ENCODE measurements at places on chromosomes 2 and 18.

DNA sequence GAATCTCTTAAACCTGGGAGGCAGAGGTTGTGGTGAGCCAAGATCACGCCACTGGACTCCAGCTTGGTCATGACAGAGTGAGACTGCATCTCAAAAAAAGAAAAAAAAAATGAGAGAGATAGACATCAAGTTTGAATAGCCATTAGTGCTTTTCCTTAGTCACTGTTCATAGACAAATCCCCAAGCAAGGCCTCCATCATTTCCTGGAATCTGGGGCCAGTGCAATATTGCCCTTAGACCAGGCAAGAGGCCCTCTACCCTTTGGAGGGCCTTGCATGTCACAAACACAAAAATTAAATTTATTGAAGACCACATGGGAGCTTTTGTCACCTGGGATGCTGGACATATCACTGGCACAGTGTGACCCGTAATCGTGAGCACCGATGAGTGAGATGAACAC lies 141.5 kb downstream of the B3GNT2 start:
- no peak for DNase-seq

DNA sequence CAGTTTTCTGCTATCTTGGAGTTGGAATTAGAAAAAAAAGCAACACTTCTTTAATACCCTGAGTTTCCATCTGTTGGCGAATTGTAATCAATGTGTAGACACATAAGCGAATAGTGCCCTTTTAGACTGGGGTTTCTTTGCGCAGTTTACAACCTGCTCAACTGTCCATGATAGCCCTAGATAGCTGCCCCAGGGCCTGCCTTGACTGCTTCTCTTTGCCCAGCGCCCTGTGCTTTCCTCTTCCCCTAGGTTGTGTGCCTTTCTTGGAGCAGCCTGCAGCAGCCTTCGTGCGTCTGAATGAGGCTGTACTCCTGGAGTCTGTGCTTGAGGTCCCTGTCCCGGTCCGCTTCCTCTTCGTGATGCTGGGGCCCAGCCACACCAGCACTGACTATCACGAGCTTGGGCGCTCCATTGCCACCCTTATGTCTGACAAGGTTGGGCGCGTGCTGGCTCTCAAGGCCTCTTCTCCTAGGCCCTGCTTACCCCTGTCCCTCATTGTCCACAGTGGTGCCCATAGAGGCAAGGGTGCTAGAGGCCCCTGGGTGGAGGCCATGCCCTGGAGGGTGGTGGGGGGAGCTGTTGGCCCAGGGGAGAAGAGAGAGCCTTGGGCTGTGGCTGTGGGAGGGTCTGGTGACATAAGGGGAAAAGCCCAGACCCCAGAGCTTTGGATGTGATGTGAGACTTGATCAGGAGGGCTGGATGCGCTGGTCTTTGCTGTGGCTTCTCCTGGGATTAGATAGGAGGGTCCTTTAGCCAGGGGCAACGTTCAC lies 6.9 kb downstream of the SLC4A3 start:
- no peak for DNase-seq

GRCh38 chr2:39008665-39009064 lies 112.2 kb downstream of the SOS1 start:
- no peak for DNase-seq

- DNase-seq = no peak
Measured at GRCh38 chr2:203237346-203238238, 1.2 kb upstream of the CYP20A1 start.

DNA sequence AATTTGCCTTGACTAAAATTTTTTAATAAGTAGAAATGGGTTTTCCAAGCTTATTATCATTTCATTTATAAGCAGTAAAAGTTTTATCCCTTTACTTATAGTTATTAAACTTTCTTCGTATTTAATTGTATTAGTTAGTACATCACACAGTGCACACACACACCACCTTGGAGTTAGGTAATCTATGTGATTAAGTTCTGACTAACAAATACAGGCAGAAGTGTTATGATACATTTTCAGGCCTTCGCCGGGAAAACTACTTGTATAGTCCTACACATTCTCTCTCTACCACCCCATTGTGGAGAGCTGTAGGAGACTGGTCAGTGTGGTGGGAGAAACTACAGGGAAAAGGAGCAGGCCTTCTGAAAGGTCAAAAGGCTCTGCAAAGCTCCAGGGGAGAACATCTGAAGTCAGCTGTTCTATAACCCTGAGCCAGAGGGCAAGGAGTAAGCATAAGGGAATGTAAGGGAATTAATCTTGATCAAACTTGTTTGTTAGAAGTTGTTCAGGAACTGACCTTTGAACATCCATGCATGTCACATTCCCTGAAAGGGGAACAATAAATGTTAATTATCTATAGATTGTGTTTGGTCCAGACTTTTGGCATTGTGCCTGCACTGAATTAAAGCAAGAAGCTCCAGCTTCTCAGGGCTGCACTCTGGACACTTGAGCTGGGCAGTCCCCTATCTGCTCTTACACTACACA lies 231.7 kb downstream of the FSIP2 start:
- DNase-seq = no peak

DNA sequence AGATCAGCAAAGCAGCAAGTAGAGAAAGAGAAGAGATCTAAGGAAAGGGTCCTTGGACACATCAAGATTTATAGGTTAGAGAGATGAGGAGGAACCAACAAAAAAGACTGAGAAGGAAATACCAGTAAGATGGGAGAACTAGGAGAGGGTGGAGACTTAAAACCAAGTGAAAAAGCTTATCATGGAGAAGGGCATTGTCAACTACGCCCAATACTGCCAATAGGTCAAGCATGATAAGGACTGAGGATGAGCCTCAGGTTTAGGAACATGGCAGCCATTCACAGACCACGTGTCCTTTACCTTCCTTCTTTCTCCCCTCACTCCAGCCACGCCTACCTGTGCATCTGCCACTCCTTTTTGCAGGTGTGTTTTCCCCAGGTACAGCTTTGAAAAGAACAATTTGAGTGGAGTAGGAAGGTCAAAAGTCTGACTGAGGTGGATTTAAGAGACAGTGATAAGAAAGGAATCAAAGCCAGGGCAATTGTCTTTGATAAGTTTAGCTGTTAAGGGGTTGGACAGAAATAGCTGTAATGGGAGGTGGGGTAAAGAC lies 238.7 kb downstream of the STK39 start:
- no peak for DNase-seq

- no peak for DNase-seq
Measured at GRCh38 chr2:59879700-59880131, 673.7 kb downstream of the BCL11A start.

GRCh38 chr2:26562811-26563645 lies 78.1 kb downstream of the CIB4 start:
- DNase-seq = no peak

DNA sequence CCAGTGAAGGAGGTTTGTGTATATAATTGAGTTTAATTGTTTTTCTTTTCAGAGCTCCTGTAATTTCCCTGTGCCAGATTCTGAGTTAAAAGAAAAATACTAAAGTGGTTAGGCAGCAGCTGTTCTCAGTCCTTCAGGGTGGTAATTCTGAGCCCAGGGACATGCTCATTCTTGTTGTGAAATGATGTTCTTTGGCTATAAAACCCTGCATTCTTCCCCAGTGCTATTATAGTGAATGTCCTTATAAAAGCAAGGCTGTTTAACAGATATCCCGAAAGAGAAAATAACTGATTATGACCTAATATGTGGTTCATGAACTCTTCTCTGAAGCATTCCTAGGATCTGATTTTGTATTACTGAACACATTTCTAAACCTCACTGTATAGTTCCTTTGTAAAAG lies 34.0 kb downstream of the ADAM23 start:
- DNase-seq = no peak

GRCh38 chr2:106700616-106701015 lies 185.4 kb downstream of the ST6GAL2 start:
- DNase-seq = no peak

DNA sequence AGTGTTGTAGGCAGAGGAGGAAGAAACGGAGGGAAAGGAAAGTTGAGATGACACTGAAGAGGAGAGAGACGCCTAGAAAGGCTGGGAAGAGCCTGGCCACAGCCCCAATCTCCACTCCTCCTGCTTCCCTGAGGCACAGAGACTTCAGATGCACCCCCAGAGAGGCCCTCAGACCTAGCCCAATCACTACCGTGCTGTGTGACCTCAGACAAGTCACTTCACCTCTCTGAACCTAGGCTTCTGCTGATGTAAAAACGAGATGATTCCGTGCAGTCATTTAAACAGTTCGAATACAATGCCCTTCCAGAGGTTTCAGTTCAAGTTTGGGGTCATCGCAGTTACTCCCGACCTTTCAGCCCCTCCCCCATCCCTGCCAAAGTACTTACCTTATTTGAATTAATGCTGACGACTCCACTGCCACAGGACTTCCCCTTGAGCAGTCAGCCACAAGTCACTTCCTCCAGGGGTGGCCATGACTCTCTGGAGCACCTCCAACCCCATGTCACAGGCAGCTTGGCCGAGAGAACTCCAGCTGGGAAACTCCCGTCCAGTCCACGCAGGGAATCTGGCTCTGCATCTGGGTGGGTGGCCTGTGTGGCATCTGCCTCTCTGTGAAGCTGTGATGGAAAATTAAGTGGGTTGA lies 105.2 kb upstream of the ID2 start:
- DNase-seq = no peak

DNA sequence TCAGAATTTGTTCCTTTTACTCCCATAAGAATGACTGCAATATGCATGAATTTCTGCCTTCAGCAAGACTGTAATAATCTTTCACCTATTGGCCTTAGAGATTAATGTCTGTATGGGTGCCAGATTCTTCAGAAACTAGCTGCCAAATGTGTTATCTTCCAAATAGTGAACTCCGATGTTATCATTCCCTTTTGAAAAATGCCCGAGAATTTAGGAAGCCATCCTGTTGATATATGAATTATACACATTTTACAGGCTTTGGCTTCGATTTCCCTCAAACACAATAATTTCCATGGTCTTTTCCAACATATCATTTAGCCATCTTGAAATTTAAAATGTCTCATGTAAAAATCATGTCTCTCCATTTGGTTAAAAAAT lies 101.5 kb downstream of the ZNF521 start:
- no peak for DNase-seq

- no peak for DNase-seq
Measured at GRCh38 chr2:234366891-234367290, 130.0 kb downstream of the ARL4C start.

DNA sequence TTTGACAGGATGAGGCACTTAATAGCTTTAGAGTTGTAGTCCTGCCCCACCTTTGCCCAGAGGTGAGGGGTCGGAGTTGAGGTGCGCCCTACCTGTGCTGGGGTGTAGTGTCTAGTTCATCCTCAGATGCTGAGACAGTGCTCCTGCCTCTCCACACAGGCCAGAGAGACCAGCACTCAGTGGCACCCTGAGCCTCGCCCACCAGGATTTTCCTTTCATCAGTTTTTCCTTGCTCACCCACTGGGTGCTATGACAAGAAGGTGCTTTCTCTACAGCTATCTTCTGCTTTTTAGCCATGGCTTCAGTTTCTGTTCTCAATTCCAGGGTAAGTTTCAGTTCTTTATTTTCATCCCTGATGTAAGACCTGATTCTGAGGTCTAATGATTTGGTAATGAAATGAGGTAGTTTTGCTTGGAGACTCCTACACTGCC lies 16.8 kb upstream of the TMEM131 start:
- no peak for DNase-seq

DNA sequence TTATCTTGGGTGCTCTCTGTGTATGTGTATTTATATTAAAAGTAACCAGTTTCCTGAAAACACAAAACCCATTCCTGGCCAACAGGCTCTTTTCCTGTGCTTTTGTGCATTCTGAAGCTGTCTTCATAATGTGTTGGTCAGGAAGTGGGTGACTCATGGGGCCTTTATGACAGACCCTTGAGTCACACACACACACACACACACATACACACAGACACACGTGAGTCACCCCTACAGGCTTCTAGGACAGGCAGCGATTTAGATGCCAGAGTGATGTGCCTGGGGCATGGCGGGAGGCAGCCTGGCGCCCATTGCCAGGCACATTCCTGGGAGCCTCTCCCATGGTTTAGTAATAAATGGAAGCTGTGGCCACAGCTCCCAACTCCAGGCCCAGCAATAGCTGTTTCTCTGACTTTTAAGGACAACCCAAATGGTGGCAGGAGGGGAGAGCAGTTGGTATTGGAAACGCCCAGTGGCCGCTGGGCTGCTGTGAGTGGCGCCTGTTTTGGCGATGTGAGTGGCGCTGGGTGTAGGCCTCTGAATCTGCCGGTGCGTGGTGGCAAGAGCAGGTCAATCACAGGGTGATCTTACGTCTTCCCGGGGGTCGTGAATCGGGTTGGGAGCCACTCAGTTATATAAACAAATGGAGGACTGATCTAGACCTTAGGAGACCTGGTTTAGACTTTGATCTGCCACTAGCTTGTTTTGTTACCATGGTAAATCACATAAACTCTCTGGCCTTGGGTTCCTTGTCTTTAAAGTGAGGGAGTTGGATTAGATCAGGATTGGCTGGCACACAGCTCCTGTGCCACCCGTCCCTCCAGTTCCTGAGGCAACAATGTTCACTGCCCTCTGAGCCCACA lies 150.7 kb upstream of the DLX2 start:
- no peak for DNase-seq

DNA sequence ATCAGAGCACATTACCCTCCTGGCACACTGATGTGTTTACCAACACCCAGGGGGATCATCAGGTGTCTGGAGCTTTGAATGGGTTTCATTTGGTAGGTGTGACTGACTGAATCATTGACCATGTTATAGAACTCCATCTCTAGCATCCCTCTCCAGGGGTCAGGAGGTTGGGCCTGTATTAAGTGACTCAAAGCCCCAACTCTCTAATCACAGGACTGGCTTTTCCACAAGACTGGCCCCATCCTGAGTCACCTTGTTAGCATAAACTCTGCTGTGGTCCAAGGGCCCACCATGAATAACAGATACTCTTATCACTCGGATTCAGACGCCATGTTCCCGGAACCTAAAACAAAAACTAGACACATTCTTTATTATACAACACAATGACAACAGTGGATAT lies 125.9 kb upstream of the NDUFV2 start:
- no peak for DNase-seq

DNA sequence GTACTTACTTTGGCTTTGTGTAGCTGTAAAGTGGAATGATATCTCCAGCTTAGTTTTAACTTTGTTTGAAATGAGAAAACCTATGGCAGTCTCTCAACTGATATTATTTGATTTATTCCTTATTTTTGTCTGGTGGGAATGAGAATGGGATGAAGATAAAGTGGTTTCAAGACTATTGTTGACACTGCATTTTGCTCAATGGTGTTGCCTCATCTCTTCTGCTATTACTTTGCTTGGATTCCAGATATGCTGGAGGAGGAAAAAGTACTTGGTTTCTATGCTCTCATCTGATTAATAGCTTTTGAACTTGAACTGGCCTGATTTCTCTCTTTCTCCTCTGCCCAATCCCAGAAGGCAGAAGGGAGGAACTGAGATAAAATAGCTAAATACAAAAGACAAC lies 198.2 kb downstream of the CTNNA2 start:
- no peak for DNase-seq

DNA sequence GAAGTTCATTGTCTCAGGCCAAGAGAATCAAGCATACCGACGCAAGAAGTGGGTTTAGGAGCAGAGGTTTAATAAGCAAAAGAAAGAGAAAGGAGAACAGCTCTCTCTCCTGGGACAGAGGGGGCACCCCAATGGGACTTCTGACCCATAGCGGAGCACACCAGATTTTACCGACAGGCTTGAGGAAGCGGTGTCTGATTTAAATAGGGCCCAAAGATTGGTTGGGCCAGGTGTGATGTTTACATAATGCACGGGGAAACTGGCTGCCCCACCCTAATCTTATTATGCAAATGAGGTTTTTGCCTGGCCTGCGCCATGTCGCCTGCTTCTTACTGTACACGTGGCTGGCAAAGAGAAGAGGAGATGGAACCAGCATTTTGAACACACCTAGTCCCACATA lies 106.2 kb downstream of the MREG start:
- DNase-seq = no peak

Measured in HL-60 (cell line).